ENCODE measurements at places on chromosomes 4 and X. TPM values are rescaled to one million over a fixed set of nuclear protein-coding genes. Genes with fewer than 3 reads are reported as not detected.

TLR6 gene
- 1.8 TPM for total RNA-seq

TLR10 gene
- total RNA-seq: 0.81 TPM

CBR4 gene
- 11.6 TPM for total RNA-seq

MAB21L2 gene
- total RNA-seq: not detected

TMSB15C gene
- 3.9 TPM for total RNA-seq

KLKB1 gene
- 1.6 TPM for total RNA-seq

CLIC2 gene
- 18.7 TPM for total RNA-seq

DNAAF6 gene
- total RNA-seq: not detected

HSFX2 gene
- 0.54 TPM for total RNA-seq

KCTD8 gene
- 1.8 TPM for total RNA-seq

IGSF1 gene
- total RNA-seq: 1.2 TPM

STOX2 gene
- total RNA-seq: 20.2 TPM

TEX13C gene
- total RNA-seq: not detected

BMPR1B gene
- total RNA-seq: 19.5 TPM

XKRX gene
- 1.6 TPM for total RNA-seq

BTK gene
- total RNA-seq: 9.5 TPM

NPY5R gene
- 2.3 TPM for total RNA-seq

CXorf38 gene
- 9.5 TPM for total RNA-seq

SYAP1 gene
- total RNA-seq: 18.3 TPM

IDS gene
- total RNA-seq: 210 TPM

FHL1 gene
- 1,134 TPM for total RNA-seq

IL21 gene
- total RNA-seq: not detected

MAGEA12 gene
- total RNA-seq: not detected

NHSL2 gene
- total RNA-seq: 15.0 TPM

TCEANC gene
- 2.6 TPM for total RNA-seq

SSR4 gene
- total RNA-seq: 103 TPM

RTL9 gene
- 0.27 TPM for total RNA-seq

FREM3 gene
- total RNA-seq: 0.14 TPM

CASK gene
- 44.3 TPM for total RNA-seq

PDLIM5 gene
- 275 TPM for total RNA-seq

KCND1 gene
- 5.0 TPM for total RNA-seq

MTTP gene
- not detected for total RNA-seq

KCNE5 gene
- not detected for total RNA-seq

MSX1 gene
- 24.6 TPM for total RNA-seq

SORCS2 gene
- total RNA-seq: 0.68 TPM

PAGE4 gene
- total RNA-seq: not detected
